CD4-positive, alpha-beta T cell (primary cell): ENCODE measurements at places on chromosomes 3 and 15. TPM values are rescaled to one million over a fixed set of nuclear protein-coding genes. Genes with fewer than 3 reads are reported as not detected.

GRCh38 chr3:23553353-23553752 lies 252.4 kb upstream of the UBE2E1 start:
- DNase-seq: no peak

DNA sequence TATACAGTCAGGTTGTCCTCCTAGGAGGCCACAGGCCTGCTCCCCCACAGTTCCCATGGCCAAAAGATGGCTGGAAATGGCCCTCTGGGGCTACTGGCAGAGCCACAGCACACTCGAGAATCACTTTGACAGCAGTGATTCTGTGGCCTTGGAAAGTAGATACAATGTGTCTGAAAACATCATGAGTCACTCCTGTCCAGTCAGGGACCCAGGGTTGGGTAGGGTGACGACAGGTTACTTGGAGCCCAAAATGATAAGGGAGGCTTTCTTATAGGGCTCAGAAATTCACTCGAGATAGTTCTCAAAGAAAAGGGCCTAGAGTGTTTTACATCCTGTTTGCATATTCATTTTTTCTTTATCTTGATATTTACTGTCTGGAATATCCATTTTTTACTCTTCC lies 24.3 kb downstream of the MRPS25 start:
- no peak for DNase-seq

DNA sequence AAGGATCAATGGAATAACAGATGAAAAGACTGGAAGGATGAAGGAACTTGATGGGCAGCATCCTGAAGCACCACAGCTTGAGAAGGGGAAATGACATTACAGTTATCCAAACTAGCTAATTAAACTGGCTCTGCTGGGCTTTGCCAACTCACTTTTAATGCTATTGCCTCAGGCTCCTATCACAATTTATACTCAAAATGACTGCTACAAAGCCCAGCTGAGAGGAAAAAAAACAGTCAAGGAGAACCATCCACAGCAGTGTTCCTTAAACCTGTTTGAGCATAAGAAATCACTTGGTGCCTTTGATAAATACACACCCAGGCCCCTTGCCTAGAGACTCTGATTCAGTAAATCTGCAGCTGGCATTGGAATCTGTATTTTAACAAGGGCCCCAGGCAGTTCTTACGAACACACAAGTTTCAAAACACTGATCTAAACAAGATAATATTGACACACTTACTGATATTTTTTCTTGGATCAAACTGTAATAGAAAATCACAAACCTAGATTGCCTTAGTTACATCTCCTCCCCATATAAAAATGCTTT lies 85.8 kb downstream of the MB21D2 start:
- DNase-seq: no peak

DNA sequence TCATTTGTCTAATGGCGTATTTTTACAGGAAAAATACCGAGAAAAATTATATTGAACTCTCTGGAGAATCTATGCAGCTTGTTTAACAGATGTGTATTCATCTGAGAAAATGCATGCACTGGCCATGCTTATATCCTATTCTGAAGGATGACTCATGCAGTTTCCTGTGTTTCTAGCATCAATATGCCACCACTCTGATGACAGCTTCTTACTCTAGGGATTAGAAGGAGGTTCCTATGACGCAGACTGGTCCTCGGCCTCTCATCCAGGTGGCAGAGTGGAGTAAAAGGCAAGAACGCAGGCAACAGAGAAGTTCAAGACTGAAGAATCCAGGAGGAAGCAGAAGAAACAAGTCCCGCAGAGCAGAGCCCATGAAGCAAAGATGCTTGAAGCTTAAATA lies 910.0 kb upstream of the ROBO1 start:
- DNase-seq: no peak

GRCh38 chr3:197117114-197117513 lies 87.5 kb upstream of the MELTF start:
- no peak for DNase-seq

GRCh38 chr15:49135911-49136310 lies 19.5 kb downstream of the COPS2 start:
- no peak for DNase-seq

GRCh38 chr3:26627080-26627479 lies 4.5 kb downstream of the LRRC3B start:
- DNase-seq: no peak

GRCh38 chr15:82613747-82614146 lies 33.4 kb downstream of the CPEB1 start:
- DNase-seq: no peak

DNA sequence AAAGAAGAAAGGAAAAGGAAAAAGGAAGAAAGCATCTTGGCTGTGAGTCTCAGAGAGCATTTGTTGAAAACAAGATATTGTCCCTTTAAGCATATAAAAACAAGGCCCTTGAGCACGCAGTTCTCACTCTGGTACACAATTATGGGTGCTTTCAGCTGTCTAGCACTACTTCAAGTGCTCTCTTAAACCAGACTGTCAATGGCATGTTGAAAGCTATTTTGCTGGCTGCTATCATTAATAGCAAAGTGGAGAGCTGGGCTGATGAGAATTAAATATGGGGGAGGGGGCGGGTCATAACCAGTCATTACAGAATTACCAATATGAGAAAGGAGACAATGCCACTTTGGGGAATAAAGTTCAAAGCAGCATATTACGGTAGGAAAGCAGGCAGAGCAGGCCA lies 9.3 kb downstream of the TLE3 start:
- no peak for DNase-seq

- no peak for DNase-seq
These were observed 15.2 kb upstream of the MME start for GRCh38 chr3:155064920-155065319.

DNA sequence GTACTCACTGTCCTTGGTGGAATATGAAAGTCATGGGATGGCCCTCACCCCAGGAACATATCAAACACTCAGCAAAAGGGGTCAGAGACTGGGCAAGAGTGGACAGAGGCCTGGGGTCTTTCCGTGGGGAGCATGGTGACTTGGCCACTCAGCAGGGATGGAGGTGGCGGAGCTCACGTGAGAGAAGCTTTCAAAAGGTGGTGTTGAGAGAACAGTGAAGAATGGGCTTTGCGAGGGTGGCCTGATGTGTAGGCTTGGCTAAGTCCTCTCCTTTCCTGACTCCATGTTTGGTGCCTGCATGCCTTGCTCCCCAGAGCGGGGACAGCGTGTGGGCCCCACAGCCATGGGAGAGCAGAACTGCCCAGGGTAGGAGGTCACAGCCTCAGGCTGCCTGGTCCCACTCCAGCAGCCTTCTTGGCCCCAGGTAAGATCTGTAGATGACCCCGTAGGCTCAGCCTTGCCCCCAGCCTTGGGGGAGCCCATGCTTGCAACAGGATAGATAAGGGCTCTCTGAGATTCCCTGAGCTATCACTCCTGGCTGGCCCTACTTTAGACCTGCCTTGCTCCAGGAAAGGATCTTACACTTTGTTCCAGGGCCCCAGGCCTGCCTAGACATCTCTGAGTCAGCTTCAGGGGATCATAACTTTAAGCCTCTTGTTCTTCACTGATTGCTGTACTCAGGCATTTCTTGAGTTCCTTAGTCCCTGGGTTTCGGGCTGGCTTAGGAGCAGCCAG lies 17.0 kb downstream of the RPLP1 start:
- no peak for DNase-seq

- peak; percentile 26 for DNase-seq
These were observed 120.9 kb downstream of the SAMMSON start for GRCh38 chr3:70120357-70120966.

DNA sequence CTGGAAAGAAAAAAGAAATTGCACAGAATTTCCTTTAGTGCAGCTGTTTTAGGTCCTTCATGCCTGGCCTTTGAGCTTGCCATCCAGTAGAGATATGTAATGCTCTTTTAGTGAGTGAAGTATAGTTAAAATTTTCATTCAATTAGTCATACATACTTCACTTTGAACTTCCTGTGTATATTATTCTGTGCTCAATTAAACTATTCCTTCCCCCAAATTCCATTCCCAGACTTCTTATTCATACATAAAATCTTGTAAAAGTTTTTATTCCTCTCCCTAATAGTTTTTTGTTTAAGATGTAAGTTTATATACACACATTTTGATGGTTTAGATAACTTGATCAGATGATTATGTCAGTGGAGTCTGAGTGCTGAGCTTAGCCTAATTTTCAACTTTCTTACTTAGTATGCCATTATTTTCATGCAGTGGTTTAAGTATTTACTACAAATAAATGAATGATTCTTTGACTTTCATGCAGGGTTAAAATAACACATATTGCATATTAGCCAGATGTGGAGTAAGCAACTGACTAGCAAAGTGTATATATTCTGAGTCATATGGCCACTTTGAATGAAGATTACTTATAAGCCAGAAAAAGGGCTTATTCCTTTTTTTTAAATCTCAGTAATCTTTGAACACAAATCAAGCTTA lies 42.5 kb upstream of the ABHD10 start:
- DNase-seq: no peak

DNA sequence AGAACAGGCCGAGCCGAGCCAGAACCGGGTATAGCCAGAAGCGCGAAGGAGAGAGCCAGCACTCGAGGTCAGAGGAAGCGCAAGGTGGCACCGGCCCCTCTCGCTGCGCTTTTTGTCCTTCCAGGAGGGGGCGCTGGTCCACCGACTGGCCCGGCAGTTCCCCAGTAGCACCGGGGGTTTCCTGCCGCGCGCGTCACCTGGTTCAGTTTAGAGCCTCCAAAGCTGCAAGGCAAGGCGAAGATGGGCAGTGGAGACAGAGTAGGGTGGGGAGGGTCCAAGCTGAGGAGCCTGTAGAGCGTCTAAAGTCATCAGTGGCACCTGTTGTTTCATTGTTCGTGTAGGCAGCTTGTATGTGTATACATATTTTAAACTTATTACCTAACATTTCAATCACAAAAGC lies 7.6 kb upstream of the NR2E3 start:
- DNase-seq: no peak

DNA sequence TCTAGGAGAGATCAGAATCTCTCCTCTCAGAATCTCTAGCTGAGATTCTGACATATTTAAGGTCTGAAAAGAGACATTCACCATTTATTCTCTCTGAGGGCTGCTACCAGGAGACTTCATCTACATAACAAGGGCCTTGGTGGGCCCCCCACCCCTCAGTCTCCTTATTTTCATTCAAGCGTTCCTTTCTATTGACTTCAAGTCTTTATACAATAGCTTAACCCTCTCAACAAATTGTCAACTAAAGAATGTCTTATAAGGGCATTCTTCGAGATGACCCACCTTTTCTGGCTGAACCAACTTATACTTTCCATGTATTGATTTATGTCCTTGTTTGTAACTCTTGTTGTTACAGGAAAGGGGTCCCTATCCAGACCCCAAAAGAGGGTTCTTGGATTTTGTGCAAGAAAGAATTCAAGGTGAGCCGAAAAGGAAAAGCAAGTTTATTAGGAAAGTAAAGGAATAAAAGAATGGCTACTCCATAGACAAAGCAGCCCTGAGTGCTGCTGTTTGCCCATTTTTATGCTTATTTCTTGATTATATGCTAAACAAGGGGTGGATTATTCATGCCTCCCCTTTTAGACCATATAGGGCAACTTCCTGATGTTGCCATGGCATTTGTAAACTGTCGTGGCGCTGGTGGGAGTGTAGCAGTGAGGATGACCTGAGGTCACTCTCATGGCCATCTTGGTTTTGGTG lies 209.5 kb upstream of the ALCAM start:
- no peak for DNase-seq

GRCh38 chr15:65206750-65207149 lies 4.5 kb downstream of the CILP start:
- DNase-seq: no peak

- DNase-seq: no peak
These were observed 198.4 kb upstream of the LRRN1 start for GRCh38 chr3:3600665-3601340.

DNA sequence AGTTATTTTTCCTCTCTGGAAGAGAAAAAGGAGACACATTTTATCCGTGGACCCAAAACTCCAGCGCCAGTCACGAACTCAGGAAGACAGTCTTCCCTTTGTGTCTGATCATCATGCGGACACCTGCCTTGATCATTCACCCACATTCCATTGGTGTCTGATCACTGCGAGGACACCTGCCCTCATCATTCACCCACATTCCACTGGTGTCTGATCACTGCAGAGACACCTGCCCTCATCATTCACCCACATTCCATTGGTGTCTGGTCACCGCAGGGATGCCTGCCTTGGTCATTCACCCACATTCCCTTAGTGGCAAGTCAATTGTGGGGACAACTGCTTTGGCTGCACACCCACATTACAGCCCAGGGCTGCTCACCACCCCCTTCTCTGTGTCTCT lies 148.9 kb downstream of the ROBO1 start:
- no peak for DNase-seq

- no peak for DNase-seq
These were observed 79.7 kb upstream of the GOLGA8B start for GRCh38 chr15:34663101-34663500.

GRCh38 chr3:169475978-169476698 lies 187.4 kb downstream of the MECOM start:
- no peak for DNase-seq

CD96 gene
- 194 TPM for total RNA-seq

GADL1 gene
- total RNA-seq: not detected

CCR3 gene
- total RNA-seq: not detected

MYL3 gene
- not detected for total RNA-seq

B3GNT5 gene
- total RNA-seq: 0.60 TPM

CXCR6 gene
- total RNA-seq: 2.0 TPM

CLDN16 gene
- total RNA-seq: not detected

LAMB2 gene
- 0.36 TPM for total RNA-seq

FBXO45 gene
- total RNA-seq: 6.0 TPM

CCDC14 gene
- total RNA-seq: 21.3 TPM

CCR9 gene
- total RNA-seq: 6.5 TPM

AAGAB gene
- total RNA-seq: 14.2 TPM
